ENCODE measurements at places on chromosomes 1 and 21. TPM values are rescaled to one million over a fixed set of nuclear protein-coding genes. Genes with fewer than 3 reads are reported as not detected.

ODF2L gene
- 15.9 TPM for polyA plus RNA-seq

DNA sequence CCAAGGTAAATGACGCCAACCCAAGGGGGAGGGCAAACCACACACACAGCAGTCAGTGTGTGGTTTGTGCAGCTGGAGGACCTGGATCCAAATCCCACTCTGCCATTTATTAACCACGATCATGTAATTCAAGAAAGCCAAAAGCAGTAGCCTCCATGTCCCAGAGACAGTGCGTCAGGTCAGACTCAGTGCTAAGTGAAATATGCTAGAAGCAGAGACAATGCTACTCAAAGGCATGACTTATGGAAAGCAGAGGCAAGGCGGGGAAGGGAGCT lies 13.6 kb downstream of the TTC39A start:
- DNase-seq: no peak

- DNase-seq: peak; percentile 40
These were observed 6.5 kb upstream of the SEMA4A start for GRCh38 chr1:156146769-156147405.

CRYBG2 gene
- polyA plus RNA-seq: 5.3 TPM

FAM177B gene
- polyA plus RNA-seq: 12.2 TPM

Data from B cell (primary cell).